ENCODE measurements at places on chromosomes 1 and 21.

DNA sequence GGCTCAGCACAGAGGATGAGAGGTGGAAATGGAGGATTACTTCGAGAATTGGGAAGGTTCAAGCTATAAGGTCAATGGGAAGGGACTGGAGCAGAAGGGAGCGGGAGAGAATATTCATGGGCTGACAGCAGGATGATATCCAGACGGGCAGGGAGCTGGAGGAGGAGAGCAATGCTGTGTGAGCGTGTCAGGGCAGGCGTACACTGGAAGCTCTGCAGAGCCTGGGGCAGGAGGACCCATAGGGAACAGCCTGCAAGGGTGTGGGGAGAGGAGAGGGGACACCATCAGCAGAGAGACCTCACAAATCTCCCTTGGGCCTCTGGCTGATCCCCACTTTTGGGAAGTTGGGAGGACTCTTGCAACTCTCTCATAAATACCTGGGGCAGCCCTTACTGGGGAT lies 13.7 kb downstream of the CSF1 start:
- DNase-seq = no peak

DNA sequence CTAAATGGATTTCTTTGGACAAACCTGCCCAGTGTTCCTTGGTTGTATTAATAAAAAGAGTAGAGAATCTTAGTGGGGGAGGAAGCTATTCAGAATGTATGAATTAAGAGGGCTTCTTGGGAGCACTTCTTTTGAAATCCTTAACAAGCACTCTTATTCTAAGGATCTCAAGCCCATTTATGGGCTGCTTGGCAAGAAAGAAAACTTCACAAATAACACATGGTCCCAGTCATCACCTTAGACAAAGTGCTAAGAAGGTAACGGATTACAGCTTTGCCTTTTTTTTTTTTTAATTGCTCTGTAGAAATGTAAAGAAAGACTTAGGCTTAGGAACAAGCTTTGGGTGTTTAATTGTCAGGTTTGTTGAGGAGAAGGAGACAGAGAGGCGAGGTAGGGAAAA lies 76.6 kb upstream of the IPO9 start:
- DNase-seq = no peak

GRCh38 chr1:200035397-200035955 lies 8.0 kb downstream of the NR5A2 start:
- no peak for DNase-seq

DNA sequence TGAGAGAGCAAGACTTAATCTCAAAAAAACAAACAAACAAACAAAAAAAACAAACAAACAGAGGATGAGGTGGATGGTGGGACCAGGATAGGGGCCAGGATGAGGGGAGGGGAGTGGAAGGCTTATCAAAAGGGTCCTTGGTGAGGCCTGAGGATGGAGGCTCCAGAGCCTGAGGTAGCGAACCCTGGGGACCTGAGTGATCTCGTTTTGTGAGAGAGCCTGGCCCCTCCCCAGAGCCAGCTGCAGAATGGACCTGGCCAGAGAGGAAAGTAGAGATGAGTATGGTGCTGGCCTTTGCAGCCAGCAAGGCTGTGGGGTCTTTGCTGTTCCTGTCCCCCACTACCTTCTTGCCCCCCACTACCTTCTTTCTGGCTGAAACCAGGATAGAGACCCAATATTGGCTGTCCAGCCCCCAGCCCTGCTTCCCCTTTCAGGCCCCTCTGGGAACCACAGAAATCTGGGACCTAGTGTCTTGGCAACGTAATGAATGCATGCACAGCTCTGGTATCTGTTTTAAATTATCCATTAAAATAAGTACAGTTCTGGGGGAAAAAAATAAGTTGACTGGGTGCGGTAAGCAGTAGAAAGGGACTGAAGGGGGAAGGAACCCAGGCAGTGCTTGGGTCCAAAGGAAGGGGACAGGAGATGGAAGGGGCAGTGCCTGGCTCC lies 1.1 kb upstream of the LMNA start:
- DNase-seq = no peak

DNA sequence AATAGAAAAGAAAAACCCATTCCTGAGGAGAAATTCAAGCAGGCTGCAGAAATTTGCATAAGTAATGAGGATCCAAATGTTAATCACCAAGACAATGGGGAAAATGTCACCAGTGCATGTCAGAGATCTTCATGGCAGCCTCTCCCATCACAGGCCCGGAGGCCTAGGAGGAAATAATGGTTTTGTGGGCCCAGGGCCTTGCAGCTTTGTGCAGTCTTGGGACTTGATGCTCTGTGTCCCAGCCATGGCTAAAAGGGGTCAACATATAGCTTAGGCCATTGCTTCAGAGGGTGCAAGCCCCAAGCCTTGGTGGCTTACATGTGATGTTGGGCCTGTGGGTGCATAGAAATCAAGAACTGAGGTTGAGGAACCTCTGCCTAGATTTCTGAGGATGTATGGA lies 22.7 kb downstream of the RAB3GAP2 start:
- DNase-seq = no peak

DNA sequence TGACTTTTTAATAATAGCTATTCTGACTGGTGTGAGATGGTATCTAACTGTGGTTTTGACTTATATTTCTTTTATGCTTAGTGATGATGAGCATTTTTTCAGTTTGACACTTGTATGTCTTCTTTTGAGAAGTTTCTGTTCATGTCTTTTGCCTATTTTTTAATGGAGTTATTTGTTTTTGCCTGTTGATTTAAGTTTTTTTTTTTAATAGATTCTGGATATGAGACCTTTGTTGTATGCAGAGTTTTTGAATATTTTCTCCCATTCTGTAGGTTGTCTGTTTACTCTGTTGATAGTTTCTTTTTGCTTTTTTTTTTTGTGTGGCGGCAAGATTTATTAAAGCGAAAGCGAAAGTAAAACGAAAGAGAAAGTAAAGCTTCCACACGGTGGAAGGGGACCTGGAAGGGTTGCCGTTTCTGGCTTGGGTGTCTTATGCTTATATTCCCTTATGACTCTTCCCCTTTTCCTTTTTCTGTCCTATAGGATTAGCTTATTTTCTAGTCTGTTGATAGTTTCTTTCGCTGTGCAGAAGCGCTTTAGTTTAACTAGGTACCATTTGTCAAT lies 67.6 kb downstream of the TBX19 start:
- DNase-seq = no peak

DNA sequence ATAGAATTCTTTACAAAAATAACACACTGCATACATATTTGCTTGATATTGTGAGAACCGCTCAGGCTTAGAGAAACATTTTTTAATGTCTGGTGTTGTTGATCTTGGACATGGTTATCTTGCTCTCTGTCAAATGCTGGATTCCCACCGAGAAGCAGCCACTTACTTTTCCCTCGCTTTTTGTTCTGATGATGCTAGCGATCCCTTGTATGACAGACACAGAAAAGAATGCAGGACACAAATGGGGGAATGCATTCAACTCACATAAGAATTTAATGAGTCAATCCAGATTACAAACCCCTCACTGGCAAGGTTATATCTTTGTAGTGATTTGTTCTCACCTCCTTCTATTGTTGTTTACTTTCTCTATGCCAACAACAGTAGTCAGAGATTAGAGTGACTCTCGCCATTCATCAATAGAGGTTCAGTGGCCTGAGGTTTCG lies 76.8 kb upstream of the AKT3 start:
- DNase-seq = no peak

- DNase-seq = no peak
Measured at GRCh38 chr1:207103892-207104373, at the start of gene C4BPA. Gene C4BPA, plus strand, starts transcription at chr1:207104233. Its CDS starts 8,793 bp downstream, at chr1:207113026.

GRCh38 chr21:9756677-9757076 lies 764.7 kb upstream of the TPTE start:
- no peak for DNase-seq

DNA sequence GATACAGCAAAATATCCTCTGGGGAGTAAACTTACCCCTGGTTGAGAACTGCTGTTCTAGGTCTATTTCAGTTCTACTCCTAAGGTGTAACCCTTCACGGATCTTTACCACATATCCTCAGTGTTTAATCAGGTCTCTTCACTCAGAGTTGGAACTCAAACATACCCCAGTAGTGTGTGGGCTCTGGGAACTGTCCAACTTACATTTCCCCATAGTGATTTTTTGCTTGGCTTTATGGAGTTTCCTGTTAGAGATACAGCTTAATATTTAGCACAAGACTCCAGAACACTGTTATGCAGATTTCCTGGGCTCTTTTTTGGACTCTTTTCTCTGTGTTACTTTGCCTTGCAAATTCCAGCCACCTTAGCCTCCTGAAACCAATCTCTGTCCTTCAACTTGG lies 26.7 kb upstream of the LIN9 start:
- DNase-seq = no peak

GRCh38 chr1:209497729-209498128 lies 85.8 kb upstream of the CAMK1G start:
- no peak for DNase-seq

DNA sequence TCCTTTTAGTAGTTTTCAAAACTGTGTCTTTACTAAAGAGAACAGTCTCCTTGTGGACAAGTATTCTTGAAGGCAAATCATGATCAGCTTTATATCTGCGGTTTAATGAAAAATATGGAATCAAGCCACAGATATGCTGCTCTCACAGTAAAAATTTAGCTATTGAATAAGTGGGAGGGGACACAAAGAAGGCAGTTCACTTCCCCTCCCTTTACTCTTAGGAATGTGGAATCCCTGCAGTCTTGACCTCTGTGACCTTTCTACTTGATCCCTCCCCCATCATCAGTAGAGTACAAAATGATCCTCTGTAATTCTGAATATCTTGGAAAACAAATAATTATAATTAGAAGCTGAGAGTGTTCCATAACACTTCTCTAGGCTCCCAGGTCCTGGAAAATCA lies 136.7 kb upstream of the HOOK1 start:
- no peak for DNase-seq

GRCh38 chr21:41141031-41141457 lies 26.9 kb upstream of the BACE2 start:
- DNase-seq = no peak

DNA sequence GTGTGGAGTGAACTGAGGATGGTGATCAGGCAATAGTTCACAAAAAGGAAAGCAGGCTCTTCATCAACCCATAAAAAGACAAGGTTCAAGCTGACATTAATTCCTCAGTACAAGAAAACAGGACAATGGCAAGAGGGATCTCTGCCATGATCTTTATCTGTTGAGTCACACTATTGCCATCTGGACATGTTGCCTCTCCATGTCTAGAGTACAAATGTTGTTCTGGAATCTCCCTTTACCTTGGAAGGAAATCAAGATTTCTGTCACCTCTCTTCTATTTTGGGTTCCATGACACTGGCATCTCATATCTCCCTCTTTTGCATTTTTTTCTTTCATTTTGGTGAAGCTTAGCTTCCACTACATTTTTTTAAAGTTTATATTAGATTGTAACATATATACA lies 329.1 kb downstream of the USP25 start:
- DNase-seq = no peak

DNA sequence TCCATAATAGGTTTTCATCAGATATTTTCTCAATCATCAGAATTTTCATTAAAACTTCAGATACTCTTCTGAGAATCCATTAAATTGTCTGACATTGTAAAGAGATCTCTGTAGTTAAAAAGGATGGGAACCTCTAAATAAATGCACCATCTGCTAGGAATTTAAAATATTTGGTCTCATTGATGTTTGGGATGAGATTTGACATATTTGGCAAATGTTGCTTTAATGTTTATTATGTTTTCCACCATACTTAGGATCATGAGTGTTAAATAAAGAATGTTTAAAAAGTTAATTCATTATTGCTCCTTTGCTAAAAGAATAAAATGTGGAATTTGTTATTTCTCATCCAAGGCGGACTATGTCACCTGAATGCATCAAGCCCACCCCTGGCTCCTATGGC lies 85.5 kb upstream of the VANGL1 start:
- no peak for DNase-seq

DNA sequence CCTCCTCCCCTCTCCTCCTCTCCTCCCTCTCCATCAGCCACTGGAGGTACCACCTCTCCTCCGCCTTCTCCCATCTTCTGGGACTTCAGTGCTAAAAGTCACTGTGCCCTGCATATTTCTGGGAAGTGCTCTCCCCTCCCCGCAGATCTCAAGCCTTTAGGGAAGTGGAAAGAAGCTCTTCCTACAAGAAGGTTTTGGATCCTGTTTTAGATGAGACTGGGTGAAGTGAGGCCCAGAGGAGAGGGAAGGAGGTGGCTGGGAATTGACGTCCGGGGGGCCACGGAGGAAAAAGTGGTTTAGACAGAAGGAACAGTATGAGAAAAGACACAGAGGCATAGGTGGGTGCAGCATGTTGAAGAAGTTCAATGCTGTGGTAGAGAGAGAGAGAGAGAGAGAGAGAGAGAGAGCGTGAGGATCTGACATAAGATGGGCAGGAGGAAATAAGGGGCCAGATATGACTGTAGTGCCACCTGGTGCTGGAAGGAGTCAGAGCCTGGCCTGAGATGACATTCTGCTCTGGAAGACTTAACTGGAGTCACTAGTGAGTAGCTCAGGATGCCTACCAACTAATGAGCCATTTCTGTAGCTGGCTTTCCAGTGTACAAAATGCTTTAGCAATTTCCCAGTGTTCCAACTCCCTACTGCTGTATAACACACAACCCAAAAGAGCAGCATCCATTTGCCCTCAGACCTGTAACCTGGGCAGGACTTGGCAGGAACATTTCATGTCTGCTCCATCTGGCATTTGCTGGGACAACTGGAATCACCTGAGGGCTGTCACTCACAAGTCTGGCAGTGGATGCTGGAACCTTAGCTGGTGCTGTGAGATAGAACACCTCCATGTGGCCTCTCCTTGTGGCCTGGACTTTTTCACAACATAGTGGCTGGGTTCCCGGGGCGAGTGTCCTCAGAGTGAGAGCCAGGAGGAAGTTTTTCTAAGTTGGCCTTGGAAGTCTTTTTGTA lies 16.6 kb upstream of the ZSCAN20 start:
- DNase-seq = no peak

GRCh38 chr1:237355022-237355421 lies 313.0 kb downstream of the RYR2 start:
- no peak for DNase-seq

DNA sequence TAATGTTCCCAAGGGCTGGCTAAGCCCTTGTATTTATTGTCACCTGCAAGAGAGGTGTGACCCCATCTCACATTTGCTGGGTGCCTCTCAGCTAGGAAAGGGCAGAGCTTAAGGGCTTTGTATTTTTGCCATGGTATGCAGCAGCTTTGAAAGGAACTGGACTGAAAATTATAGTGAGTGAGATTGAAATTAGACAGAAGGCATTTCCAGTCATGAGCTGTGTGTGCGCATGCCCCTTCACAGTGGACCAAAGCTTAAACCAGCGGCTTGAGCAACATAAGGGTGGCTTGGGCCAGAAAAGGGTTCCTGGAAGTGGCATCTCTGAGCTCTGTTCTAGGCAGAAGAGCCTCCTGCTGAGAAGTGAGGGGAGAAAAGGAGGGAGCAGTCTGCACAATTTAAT lies 19.8 kb downstream of the MYOG start:
- DNase-seq = no peak
